ENCODE measurements at places on chromosomes 7 and 10.

GRCh38 chr10:16820421-16820820, 3.2 kb upstream of the RSU1 start:
- no peak for DNase-seq

DNA sequence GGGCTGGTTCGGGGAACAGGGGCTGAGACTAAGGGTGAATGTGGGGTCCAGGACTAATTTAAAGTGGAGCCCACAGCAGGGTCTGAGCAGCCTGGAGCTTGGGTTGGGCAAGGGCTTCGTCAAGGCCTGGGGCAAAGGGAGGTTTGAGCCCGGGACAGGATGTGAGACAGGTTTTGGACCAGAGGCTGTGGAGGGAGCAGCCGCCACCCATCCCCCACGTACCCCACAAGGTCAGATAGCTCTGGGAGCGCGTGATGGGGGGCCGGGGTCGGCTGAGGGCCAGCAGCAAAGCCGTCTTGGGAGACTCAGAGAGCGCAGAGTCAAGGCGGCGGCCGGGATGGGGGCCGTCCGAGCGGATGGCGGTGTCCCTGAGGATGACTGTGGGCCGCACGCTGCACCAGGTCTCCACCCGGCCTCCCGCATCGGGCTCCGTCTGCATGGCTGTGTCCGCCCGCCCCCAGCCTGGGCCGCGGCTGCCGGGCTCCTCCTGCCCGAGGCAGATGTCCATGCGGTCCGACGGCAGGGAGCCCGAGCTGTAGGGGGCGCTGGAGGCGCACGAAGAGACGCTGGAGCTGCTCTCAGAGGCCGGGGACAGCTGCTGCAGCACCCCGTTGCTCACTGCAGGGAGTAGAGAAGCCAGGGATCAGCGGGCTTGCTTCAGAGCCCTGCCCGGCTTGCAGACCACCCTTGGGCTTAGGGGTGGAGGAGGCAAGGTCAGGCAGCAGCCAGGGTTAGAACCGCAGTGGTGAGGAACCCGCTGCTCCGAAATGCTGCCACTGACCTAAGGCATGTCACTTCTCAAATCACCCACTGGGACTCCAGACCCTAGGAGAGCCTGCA, 12.1 kb downstream of the PDZD7 start:
- no peak for DNase-seq

DNA sequence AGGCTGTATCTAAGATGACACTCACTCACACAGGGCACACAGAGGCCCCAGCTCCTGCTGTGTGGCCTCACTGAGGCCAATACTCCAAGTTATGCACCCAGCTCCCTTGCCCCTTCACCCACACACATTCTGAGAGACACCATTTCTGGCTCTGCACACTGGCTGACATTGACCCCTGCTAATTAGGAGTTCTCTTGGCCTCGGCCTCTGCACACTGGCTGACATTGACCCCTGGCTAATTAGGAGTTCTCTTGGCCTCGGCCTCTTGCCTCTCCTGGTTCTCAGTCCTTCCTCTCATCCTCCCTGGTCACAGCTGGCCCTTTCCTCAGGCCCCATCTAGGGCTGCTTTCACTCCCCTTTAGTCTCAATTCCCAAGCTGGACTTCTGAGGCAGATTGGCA, 97.3 kb downstream of the GRID1 start:
- DNase-seq: no peak

DNA sequence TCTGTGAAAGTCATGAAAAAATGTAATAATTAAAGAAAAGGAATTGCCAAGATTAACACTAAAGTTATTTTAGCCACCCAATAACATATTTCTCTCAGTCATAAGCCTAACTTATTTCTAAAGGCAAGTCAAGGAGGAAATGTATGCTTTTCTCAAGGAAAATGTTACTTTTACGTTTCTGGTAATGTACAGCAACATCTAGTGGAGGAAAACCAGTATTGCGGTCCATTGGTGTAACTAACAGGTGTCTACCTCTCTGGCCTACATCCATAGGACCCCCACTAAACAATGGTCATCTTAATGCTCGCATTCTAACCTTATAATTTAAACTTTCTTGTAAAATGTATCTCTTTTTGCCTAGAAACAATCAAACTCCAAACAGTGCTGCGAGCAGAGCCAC, 437.5 kb downstream of the KIF20B start:
- DNase-seq: no peak

GRCh38 chr7:2909043-2909442, 64.9 kb upstream of the GNA12 start:
- no peak for DNase-seq

Data from NCI-H446 treated with DMSO at 0.1 percent for 48 hours (cell line).